ENCODE measurements at places on chromosomes 6 and 20.

GRCh38 chr20:17664025-17664633, 17.9 kb downstream of the RRBP1 start:
- DNase-seq: no peak

DNA sequence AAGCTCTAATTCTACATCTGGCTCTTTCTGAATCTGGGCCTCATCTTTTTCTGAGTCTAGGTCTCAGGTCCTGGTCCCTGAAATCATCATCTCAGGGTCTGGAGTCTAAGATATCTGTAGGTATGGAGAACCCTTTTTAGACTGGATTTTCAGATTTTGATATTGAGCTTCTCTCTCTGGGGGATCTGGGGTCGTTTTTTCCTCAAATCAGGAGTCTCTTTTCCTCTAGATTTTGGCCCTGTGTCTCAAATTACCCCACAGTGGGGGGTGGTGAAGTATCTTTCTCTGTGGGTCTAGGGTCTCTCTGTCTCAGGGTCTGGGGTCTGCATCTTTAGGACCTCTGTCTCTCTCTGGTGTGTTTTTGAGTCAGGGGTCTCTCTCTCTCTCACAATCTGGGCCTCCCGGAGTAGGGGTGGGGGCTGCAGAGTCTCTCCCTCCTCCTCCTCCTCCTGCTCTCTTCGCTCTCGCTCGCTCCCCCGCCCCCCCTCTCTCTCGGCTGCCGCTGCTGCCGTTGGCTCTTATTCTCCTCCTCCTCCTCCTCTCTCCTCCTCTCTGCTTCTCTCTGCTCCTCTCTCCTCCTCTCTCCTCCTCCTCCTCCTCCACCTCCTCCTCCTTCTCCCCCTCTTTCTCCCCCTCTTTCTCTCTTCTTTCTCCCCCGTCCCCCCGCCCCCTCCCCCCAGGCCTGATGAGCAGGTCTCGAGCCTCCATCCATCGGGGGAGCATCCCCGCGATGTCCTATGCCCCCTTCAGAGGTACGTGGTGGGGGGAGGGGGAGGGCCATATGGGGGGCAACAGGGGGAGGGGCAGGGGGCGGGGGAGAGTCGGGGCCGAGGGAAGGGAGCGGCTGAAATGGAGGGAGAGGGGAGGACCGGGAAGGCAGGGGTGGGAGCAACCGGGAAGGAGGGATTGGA, at the start of gene SYNGAP1:
TSS of gene SYNGAP1 (plus strand) at position 486 of the 911 bp plus-strand sequence. CDS start at position 686, 200 bp downstream.
- peak; percentile 68 for DNase-seq

DNA sequence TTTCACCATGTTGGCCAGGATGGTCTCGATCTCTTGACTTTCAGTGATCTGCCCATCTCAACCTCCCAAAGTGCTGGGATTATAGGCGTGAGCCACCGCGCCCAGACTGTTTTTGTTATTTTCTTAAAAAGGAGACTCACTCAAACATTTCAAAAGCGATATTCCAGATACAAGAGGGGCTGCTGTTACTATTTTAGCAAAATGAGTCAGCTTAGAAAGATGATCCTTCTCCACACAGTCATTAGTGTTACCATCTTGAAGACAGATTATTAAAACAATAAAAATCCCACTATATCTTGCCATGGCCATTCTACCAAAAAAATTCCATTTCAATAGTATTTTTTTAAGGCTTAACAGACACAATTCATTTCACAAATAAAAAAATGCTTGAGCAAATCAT, 102.8 kb downstream of the PREP start:
- no peak for DNase-seq

- DNase-seq: peak; percentile 2
Observed at GRCh38 chr20:49594143-49594930, 26.4 kb upstream of the PTGIS start.

GRCh38 chr6:35737413-35738211, 780 bp downstream of the ARMC12 start:
- peak; percentile 97 for DNase-seq

- DNase-seq: no peak
Observed at GRCh38 chr20:17457079-17457478, 74.1 kb downstream of the BFSP1 start.

DNA sequence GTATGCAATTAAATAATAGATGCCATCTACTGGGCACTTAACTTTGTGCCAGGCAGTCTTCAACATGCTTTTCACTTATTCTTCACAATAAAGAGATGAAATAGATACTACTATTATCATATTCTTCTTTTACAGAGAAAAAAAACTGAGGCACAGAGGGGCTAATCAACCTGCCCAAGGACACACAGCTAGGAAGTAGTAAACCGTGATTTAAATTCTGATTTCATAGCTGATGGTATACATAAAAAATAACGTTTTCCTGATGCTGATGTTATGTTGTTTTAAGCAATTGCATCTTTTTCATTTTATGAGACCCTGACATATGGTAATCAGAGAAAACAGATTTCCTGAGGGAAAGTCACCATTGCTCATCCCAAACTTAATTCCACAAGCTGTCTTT, 45.1 kb upstream of the ATXN1 start:
- no peak for DNase-seq

DNA sequence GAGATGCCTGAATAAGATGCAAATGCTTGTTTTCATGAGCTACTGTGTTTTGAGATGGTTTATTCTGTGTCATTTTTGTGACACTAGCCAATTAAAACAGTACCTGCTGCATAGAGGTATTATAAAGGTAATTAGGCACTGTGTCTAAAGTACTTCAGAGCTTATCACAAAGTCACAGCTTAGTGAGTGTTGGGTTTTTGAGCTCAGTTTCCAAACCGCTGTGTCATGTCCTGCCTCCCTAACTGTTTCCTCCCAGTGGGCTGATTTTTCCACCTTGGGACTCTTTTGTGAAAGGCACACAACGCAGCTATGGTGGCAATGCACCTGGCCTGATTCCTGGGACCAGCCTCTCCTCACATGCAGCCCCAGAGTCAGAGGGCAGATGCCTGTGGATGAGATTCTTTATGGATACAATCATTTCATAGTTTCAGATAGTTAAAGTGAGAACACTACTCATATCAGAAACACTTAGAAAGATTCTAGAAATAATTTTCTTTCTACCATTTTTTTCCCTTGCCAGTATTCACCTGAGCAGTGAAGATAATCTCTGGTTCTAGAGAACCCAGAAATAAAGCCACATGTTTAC, 41.3 kb upstream of the TAGAP start:
- DNase-seq: no peak

- no peak for DNase-seq
Observed at GRCh38 chr6:3345836-3346235, 87.1 kb downstream of the PSMG4 start.

GRCh38 chr6:7142918-7143475, 35.2 kb downstream of the RREB1 start:
- DNase-seq: peak; percentile 90

DNA sequence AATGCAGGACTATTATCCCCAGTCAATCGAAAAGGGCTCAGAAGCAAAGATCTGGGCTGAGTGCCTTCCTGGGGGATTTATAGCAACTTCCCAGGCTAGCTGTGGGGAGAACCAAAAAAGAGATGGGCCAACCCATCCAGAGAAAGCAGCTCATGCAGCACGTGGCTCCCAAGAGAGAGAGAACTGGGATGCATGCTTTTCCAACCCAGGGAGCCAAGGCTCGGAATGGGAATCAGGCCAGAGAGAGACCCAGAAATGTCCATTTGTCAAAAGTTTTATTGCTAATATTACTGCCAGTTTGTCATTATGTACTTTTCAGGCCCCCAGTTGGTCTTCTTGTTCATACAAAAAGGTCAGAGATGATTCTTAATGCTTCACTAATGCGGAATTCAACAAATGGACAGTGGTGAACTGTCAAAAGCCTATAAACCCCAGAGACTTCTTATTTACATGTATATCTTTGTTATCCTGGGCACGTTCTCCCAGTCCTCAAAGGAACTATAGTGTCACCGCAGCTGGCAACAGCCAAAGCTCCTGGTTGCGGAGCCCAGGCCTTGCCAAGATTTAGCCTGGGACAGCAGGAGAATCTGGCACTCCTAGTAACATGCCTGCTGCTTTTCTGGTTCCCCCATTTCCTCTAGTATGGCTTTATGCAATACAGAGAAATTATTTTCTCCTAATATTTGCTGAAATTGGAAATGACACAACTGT, 139.1 kb upstream of the POU3F2 start:
- DNase-seq: no peak

GRCh38 chr20:41205313-41205712, 68.0 kb downstream of the PLCG1 start:
- DNase-seq: no peak

DNA sequence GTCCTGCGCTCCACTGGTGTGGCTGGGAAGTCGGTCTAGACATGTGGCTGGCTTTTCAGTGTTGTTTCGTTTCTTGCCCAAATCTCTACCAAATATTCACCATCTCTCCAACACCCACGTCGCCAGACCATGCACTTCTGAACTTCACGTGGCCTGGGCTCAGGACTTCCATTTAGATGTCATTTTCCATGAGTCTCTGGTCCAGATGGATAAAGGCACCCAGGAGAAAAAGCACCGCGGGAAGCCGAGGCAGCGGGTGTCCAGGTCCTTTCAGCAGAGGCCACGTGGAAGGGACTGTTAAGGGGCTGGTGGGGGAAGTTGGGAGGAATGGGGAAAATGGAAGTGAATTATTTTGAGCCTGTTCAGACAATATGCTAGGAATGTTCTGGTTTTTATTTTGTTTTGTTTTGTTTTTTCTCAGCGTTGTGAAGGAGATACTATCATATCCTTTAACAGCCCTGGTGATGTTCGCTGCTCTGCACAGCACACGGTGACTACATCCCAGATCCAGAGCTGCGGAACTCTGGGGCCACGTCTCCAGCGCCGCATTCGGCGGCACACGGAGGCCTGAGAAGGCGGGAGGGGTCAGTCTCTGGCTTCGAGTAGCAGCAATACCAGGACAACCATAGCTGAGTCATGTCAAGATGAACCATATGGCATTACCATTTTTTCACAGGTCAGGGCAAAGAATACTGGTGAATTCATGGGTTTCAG, 230.3 kb downstream of the THBS2 start:
- DNase-seq: no peak

- no peak for DNase-seq
Observed at GRCh38 chr6:100322886-100323285, 141.8 kb downstream of the SIM1 start.

DNA sequence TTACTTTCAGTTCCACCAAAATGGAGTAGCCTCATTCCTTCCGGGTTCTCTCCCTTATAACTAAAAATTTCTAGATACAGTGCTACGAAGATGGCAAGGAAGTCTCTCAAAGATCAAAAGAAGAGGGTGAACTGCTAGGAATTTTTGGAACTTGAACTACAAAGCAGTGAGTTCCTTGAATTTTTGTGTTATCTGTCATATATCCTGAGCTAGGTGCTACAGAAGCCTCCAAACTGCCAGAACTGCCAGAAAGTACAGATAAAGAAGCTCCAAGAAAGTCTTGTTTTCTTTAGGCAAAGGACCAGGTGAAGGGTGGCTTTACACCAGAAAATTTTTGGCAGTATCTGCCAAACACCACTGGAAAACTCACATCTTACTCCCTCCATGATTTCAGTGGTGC, 218.8 kb upstream of the FLRT3 start:
- DNase-seq: no peak

- DNase-seq: no peak
Observed at GRCh38 chr6:146901940-146902816, 302.0 kb upstream of the STXBP5 start.

GRCh38 chr20:24953621-24954133, 4.6 kb downstream of the CST7 start:
- no peak for DNase-seq

GRCh38 chr6:8875986-8876385, 440.6 kb upstream of the SLC35B3 start:
- no peak for DNase-seq

- no peak for DNase-seq
Observed at GRCh38 chr20:62692176-62692575, 16.5 kb upstream of the NTSR1 start.

- DNase-seq: no peak
Observed at GRCh38 chr6:89434150-89434499, 1.2 kb downstream of the ANKRD6 start.

DNA sequence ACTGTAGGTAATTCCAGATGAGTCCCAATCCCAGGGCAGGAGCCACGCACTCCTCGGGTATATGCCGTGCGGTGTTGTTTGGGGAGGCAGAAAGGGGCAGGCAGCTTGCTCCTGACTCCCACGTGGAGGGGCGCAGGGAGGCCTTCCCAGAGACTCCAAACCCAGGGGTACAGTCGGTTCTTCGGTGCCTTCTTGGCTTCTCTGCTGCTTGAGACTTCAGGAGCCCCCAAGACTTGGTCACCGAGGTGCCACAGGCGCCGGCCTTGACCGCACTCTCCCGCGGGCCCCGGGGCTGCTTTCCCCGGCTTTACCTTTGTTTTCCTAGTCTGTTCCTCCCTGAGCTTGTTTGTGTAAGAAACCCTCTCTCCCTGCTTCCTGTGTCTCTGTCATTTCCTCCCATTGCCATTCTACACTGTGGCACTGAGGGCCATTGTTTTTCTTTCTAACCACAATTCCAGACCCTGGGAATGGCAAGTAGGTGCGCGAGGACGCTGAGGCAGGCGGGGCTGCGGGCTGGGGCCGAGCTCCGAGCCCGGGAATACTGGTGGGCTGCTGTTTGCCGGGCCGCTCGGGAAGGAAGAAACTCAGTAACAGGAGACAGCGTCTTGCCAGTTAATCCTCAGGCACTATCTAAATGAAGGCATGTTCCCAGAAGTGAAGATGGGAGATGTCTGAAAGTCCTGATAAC, 215.6 kb upstream of the HEY2 start:
- no peak for DNase-seq

DNA sequence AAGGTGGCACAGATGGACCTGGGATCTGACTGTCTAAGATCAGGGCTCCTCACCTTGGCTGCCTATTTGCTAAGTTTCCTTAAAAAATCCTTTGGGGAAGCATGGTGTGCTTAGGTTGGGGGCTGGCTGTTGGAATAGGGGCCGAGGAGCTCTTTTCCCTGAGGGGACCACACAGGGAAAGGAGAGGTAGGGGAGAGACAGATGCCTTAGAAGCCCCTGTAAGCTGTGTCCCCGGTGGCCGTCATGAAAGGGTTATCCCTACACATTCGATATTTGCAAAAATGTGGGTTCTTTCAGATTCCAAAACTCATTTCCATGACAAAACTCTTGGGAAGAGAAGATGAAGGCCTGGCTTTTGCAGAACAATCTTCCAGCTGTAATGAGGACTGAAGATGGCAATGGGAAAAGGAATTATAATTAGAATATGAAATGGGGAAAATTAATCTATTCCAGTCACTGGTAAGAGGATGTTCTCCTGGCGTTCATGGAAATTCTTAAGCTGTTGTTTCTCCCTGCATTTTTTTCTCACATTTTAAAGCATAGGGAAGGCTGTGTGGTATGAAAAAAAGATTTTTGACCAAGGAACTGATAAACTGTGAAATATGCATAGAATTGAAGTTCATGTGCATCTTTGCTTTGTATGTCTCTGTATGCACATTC, 53.8 kb downstream of the TOX2 start:
- DNase-seq: no peak

- no peak for DNase-seq
Observed at GRCh38 chr20:47492284-47492683, 9.4 kb upstream of the NCOA3 start.

DNA sequence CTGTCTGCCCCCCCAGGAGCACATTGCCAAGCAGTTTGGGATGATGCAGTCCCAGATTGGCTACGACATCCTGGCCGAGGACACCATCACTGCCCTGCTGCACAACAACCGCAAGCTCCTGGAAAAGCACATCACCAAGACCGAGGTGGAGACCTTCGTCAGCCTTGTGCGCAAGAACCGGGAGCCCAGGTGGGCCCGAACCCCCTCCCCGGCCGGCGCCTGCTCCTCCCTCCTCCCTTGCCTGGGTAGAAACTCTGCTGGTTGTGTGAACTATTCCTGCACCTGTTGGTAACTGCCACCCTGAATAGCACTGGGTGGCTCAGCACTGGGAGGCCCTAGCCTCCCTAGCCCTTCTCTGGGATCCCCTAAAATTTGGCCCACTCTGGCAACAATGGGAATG, 43.7 kb downstream of the UQCC2 start:
- DNase-seq: no peak
